ENCODE measurements at places on chromosomes 16 and 17.

DNA sequence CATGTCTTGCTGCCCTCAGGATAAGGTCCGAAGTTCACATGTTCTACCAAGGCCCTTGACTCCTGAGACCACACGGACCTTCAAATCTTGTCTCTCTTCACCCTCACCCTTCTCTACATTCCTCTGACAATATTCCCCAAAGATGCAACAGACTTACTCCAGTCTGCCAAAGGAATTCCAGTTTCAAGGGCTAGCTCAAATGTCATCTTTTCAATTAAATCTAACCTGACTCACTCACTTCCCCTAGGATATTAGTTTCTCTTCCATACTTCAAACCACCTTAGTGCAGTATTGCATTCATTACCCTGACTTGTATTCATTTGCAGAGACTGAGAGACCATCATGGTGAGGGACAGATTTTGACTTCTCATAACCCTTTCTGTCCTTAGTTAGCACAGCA lies 59.6 kb upstream of the ADCY9 start:
- no peak for DNase-seq

- no peak for DNase-seq
Measured at GRCh38 chr17:30372755-30373154, 6.0 kb upstream of the CPD start.

DNA sequence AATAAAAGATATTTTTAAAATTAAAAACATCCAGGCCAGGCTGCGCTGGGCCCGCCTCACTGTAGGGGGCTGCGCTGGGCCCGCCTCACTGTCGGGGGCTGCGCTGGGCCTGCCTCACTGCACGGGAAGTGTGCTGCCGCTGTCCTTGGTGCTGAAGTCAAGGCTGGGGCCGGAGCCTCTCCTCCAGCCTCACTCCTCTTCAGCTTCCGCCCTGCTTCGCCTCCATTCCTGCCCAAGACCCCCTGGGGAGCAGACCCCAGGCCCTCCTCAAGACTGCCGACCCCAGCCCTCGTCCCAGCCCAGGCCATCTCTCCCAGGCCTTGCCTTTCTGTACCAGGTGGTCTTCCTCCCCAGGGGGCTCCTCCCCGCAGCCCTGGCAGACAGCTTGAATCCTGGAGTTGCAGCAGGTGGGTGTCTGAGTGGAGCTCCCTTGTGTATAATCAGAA lies 26.2 kb downstream of the ENDOV start:
- DNase-seq: no peak

- DNase-seq: no peak
Measured at GRCh38 chr16:69309316-69309715, 1.8 kb upstream of the VPS4A start.

- no peak for DNase-seq
Measured at GRCh38 chr17:58538811-58539409, 24.5 kb upstream of the MTMR4 start.

- DNase-seq: no peak
Measured at GRCh38 chr17:83055911-83056582, 23.4 kb upstream of the METRNL start.

DNA sequence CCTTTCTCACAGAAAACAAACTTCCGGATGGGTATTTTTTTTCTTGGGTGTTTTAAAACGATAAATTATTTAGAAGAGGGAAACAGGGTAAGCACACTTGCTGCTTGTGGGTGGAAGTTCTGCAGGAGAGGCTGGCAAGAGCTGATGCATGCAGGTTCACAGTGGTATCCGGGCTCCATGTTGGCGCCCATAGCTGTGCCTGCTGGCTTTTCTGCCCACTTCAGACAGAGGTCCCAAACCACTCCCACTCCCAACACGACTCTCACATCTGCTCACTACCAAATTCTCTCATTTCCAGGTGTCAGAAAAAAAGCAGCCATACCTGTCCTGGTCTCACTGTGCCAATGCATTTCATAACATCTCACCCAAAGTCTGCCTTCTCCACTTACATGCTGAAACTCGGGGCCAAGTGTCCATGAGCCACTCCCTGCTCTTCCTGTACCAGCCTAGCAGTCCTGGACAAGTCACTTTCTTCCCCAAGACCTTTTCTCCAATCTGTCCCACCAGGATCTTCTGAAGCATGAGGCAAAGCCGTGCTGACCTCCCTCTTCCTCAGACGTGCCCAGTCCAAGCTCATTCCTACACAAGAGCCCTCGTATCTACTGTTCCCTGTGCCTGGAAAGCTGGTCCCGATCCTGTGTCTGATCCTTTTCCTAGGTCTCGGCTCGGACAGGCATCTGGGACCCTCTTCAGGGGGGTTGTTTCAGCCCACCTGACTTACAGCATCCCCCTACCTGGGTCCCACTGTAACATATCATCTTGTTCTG lies 1.5 kb downstream of the CD300LF start:
- DNase-seq: no peak

DNA sequence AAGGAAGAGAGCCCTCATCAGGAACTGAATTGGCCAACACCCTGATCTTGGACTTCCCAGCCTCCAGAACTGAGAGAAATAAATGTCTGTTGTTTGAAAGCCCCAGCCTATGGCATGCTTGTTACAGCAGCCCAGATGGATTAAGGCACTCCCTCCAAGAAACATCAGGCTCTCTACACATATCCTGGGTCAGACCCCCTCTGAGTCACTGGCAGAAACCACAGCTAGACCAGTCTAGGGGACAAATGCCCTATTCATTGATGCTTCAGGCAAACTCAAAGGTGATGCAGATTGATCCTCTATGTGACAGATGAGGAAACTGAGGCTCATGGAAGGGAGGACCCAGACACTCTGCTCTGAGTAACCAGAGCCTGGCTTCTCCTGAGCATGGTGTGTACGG lies 116.8 kb downstream of the WSCD1 start:
- no peak for DNase-seq

DNA sequence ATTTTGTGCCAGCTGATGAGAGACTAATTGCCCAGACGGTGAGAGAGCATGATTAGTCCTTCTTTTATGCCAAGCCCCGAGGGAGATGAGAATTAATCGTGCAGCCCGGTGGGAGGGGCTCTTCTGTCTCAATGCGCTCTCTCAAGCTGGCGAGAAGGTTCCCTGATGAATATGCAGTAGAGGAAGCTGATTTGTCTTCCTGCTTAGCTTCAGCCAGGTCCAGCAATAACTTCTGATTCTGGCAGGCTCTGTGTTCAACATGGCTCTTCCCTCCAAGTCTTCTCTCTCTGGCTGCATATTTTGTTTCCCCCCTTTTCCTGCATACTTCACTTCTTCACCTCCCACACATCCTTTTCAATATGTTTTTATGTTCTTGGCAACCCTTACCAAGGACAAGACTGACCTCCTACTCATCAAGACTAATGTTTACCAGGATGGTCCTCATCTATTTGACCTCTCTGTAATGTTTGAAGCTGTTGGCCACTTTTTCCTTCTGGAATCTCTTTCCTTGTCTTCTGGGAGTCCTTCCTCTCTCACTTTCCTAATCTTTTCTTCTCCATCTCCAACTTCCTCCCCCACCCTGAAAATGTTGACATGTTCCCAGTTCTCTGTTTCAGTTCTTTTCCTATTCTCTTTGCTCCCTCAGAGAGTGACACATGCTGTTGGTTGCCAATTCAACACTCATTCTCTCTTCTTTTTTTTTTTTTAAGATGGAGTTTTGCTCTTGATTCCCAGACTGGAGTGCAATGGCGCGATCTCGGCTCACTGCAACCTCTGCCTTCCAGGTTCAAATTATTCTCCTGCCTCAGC lies 33.1 kb downstream of the ARL4D start:
- DNase-seq: no peak

- DNase-seq: no peak
Measured at GRCh38 chr17:50735287-50735686, 15.9 kb downstream of the LUC7L3 start.

DNA sequence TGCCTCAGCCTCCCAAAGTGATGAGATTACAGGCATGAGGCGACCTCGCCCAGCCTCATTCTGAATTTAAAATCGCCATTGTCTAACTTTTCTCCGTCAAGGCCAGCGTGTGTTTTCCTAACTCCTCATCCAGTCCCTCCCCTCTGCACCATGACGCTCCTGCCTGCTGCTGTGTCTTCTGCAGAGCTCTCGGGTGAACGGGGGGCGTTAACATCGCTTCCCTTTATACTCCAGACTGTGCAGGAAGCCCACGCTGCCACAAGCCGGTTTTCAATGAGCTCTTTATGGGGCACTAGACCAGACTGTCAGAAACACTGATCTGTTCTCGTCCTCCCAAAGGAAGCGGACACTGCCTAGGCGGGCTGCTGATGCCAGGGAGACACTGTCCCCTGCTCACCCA lies 13.2 kb downstream of the AANAT start:
- no peak for DNase-seq

GRCh38 chr17:80616705-80617104 lies 72.1 kb downstream of the RPTOR start:
- no peak for DNase-seq

DNA sequence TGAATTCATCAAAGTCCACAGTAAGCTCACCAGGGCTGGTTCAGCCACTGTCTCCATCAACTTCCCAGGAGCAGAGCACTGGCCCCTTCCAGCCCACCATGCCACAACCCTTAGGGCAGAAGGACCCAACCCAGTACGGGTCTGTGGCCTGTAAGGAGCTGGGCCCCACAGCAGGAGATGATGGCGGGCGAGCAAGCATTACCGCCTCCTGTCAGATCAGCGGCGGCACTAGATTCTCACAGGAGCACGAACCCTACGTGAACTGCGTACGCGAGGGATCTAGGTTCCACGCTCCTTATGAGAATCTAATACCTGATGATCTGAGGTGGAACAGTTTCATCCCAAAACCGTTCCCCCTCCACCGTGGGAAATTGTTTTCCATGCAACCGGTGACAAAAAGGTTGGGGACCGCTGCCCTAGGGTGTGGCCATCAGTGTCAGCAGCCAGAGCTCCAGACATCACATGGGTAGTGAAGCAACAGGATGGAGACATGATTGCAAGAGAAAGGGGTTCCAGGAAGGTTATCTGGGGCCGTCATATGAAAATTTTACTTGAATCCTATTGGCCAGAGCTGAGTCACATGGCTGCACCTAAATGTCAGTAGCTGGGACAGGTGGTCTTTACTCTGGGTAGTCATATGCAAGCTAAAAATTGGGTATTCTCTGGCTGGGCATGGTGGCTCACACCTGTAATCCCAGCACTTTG lies 12.4 kb upstream of the SLC25A19 start:
- DNase-seq: no peak

DNA sequence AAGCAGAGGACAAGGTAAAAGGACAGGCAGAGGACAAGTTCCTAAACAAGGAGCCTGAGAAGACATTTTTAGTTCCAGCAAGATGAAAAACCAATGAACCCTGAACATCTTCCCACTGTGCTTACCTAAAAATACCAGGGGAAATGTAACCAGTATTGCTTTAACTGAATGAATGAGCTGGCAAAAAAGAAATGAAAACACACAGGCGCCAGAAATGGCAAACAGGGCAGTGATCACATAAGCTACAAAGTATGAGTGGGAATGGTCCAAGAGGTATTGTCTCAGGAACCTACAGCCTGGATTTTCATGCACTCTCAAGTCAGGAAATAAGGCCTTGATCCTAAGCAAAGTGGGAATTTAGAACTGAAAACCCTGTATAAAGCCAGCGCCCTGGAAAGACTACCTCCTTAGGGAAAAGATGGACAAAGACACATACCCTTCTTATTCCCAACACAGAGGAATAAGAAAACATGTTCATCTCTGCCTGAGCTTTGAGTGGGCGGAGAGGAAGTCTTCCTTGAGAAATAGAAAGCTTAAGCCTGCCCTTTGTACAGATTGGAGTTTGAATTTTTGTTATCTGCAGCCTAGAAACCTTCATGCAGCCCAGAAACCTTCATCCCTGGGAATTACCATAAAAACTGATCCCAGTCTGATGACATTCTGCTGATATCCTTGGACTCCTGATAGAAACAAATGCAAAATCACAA lies 2.1 kb downstream of the CMTM2 start:
- DNase-seq: no peak

DNA sequence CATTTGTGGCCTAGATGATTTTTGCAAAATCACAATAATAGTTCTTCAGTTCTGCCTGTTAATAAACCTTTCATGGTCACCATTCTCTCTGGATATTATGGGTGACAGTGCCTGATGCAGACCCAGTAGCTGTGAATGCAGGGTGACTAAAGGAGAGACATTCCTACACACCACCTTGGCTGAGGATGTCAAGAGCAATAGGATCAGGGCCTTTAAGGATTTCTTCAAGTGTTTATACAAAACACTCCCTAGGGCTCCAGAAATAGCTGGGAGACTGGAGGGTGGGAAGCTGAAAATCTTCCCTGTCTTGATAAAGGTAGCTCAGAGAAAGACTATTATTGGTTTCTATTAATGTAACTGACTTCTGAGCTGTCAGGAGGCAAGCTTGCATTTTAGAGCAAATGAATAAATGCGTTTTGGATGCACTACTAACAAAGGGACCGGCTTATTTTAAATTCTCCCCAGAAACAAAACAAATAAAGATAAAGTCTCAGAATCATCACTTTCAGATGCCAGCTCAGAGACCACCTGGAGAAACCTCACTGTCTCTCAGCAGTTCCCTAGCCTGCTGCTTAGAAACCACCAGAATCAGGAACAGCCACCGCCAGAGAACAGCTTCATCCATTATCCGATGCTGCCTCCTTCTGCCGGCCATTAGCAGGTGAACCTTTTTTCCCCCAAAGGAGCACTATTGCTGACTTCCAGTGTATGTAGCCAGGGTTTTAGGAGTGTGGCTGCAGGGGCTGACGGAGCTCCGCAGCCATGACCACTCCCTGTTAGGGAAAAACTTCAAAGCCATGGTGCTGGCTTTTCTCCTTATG lies 171.4 kb upstream of the DYNLRB2 start:
- no peak for DNase-seq

- DNase-seq: no peak
Measured at GRCh38 chr17:72193391-72194106, 72.7 kb downstream of the SOX9 start.

Measured in NCI-H2107 (cell line).